ENCODE measurements at places on chromosomes 11 and 22.
A peak's percentile ranks its signal among the peaks of the same experiment; 100 is the strongest.

DNA sequence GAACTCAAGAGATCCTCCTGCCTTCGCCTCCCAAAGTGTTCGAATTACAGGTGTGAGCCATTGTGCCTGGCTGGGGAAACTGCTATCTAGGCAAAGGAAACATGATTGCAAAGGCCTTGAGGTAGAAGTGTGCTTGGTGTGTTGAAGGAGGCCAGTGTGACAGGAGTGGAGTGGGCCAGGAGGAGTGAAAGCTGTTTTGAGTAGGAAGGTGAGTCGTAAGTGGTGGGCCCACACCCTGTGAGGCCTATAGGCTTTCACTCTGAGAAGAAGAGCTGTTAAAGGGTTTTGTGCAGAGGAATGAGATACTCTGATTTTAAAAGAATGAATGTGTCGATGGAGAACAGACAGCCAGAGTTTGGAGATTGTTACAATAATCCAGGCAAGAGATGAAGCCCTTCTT, 43.4 kb downstream of the WEE1 start:
- DNase-seq, result no peak

DNA sequence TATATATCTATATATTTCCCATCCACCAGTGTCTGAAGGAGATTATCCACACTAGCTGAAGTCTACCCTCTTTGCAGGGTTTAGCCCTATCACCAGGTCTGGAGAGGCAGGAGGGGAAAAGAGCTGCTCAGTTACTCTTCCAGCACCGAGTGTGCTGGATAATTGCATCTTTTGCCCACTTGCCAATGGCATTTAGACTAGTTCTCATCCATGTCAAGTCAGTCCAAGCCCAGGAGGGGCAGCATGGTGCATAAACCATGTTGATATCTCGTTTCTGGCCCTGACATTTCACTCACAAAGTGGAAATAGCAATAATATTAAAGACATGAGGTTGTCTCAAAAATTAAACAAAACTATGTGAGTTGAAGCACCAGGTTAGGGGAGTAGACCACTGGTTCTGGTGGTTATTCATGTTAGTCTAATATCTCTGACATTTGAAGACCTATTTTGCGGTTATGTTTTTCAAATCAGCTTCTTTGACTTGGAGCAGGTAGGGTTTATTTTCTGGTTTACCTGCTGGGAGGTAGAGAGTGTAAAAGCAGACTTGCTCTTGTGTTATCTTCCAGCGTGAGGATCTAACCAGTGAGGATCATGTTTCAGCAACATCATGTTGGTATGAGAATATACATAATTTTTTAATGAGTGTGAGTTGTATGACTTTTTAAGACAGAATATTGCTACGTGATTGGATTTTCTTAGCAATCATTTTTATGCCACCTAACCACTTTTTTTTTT, 273.2 kb upstream of the KIRREL3 start:
- no peak for DNase-seq

DNA sequence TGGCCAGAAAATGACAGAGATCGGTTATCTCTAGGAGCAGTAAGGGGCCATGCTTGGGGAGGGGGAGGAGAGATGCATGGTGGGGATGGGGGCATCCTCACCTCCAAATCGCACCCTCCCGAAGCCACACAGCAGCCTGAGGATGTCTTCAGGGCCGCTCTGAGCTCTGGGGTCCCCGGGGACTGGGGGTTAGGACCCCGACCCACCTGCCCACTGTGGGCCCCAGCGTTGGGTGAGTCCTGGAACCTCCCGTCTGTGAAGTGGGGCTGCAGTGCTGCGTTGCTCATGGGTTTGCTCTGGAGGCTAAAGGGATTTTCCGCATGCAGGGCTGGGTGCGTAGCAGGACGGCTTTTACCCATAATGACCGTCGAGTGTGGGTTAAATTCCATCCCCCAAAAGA, 1046.3 kb downstream of the BRD1 start:
- no peak for DNase-seq

DNA sequence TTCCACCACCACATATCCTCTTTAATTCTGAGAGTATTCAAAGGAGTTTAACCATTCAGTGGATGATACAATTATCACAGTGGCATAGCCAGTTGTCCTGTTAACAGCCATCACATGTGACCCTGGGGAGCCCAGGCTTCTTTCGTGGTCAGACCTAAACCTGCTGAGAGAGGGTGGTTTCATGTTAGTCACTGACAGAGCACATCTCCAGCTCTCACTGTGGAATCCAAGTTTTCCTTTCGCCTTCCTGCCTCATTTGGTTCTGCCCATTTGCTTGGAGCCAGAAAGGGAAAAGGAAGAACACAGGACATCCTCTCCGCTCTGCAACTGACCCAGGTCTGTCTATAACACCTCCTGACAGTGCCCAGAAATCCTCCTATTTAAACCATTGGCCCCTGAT, 60.4 kb downstream of the MCHR1 start:
- no peak for DNase-seq

DNA sequence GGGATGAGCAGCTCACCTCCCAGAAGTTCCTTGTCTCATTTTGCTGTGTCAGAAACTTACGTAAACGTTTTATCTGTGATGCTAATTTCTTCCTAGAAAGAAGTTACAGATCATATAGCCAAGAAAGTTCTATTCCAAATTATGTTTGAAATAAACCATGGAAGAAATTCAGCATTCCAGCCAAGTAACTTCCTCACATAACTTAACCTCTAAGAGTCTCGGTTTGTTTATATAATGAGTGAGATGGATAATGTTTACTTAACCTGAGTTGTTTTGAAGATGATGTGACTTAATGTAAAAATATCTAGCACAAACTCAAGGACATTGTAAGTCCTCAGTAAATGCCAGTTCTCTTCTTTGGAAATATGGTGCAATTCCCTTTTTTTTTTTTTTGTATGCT, 8.9 kb upstream of the MUC15 start:
- DNase-seq, result no peak

DNA sequence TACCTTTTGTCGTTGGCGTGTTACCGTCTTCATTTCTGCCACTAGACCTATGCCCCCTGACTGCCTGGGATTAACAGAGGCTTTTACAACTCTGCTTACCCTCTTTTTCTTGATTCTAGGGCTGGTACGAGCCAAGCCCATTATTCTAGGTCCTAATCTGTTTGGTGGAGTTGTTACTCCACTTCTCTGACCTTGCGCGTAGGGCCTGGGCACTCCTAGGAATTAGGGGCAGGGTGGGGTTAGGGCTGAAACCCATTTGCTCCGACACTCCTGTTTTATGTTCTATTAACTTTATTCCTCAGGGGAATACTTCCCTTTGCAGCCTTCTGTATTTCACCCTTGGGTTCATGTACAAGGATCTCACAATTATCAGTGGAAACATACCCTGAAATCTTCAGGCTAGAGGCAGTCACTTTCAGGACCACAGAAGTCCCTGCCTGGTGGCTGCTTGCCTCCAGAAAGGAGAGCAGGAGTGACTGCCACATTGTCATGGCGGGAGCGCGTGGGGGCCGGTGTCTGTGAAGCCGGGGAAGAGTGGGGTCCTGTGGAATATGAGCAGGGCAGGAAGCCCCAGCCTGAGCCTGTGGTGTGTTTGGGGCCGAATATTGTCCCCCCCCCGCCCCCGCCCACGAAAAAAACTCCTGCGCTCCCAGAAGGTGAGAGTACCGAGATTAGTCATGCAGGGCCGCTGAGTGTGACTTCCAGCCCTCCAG, 731 bp upstream of the SLC37A2 start:
- no peak for DNase-seq

DNA sequence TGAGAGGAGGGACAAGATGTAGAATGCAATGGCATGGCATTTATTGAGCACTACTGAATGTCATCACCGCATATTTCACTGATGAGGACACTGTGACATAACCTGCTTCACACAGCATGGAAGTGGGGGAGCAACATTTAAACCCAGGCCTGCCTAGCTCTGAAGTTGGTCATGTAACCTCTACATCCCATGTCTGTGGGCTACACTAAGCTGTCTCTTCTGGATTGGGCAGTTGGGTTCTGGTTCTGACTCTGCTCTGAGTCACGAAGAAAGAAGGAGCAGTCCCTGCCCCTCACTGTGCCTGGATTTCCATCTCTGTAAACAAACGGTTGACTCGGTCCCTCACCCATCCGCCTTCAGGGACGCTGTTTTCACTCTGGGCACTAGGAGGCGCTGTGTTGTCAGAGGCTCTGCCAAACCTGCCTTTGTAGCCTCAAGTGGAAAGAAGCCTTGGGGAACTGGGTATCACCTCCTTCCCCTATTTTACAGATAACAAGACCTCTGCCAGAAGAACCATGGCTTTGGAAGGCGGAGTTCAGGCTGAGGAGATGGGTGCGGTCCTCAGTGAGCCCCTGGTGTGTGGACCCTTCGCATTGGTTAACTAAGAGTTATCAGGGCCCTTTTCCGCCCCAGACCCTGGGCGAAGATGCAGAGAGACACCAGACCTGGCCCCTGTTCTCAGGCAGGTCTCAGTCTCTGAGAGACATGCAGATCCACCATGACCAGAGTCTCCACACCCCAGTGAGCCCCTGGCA, 12.7 kb upstream of the ARHGEF17 start:
- peak; percentile 78 for DNase-seq

DNA sequence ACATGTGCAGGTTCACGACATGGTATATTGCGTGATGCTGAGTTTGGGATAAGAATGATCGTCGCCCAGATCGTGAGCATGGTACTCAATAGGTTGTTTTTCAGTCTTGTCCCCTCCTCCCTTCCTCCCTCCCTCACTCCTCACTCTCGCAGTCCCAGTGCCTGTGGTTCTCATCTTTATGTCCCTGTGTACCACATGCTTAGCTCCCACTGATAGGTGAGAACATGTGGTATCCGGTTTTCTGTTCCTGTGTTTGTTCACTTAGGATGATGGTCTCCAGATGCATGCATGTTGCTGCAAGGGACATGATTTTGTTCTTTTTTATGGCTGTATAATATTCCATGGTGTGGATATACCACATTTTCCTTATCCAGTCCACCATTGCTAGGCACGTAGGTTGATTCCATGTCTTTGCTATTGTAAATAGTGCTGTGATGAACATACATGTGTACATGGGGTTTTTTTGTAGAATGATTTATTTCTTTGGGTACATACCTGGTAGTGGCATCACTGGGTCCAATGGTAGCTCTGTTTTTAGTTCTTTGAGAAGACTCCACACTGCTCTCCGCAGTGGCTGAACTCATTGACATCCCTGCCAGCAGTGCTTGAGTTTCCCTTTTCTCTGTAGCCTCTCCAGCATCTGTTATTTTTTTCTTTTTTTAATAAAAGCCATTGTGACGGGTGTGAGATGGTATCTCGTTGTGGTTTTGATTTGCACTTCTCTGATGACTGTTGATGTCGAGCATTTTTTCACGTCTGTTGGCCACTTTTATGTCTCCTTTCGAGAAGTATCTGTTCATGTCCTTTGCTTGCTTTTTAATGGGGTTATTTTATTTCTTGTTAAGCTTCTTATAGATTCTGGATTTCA, 16.4 kb downstream of the ZBED4 start:
- no peak for DNase-seq

- DNase-seq, result no peak
Observed at GRCh38 chr11:6617315-6617781, 1.9 kb downstream of the TPP1 start.

- DNase-seq, result peak; percentile 34
Observed at GRCh38 chr11:73242251-73243092, 24.4 kb downstream of the P2RY2 start.

DNA sequence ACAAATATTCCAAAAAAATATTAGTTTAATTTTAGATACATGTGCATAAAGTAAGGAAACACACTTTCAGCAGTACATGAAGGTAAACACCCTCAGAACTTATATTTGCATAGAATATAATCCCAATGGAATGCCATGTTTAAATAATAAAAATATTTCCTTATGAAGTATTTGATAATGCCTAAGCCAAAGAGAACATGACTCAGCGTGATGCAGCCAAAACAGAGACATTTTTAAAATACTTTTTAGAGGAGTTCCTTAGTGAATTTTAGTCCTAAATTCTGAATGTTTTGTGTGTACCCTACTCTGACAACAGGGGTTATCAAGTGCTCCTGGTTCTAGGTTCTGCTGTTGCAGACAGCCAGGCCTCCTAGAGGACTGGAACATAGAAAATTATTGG, 39.1 kb upstream of the POU2AF2 start:
- DNase-seq, result no peak

DNA sequence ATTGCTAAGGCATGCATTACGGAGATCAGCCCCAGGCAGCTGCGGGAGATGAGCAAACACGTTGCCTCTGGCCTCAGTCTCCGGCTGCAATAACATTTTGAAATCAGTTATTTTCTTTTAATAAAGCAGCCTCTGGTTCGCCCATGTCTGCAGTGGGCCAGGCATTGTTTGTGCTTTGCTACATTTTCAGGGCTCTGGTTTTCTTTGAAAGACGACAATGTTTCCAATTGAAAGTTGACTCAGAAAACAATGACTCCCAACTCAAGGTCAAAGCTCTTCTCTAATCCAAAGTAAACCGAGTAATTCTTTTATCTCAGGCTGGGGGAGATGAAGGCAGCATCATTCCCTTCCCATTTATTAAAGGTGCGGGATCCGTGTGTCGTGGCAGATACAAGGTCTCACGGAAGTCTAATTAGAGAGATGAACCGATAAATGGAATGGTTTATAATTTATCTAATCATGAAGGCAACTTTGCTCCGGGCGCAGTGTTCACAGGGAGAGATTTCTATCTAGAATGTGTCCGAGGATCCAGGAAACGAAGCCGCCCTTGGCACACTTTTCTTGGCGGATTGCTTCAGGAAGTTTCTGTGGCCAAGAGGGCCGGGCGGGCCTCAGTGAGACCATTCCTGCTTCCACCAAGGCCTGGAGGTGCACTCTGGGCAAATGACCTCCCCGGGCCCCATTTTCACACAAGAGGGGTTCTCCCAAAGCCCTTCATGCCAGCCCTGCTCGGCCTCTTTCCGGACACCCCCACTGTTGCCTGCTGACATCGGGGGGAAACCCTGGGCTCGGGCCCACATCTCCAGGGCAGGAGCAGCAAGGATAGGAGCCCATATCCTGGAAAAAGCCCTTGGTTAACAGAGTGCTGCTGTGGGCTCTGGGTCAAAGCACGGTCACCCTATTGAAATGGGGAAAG, 811.4 kb downstream of the BRD1 start:
- no peak for DNase-seq

DNA sequence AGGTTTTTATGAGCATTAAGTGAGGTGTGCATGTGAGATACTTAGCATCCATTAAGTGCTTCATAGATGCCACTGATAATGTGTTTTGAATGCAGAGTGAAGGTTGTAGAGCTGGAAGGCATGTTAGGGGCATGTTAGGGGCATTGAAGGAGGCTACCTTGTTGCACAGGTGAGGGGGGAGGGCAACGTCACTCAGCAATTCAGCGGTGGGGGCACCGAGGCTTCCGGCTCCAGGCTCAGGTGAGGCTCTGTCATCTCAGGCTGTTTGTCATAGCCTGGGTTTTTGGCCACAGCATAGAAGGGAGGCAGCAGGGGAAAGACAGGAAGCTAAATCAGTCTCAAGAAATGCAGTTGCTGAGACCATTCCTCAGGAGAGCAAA, 299.0 kb downstream of the NTM start:
- DNase-seq, result no peak

GRCh38 chr22:47139013-47139789, 376.8 kb downstream of the TBC1D22A start:
- no peak for DNase-seq
